ENCODE measurements at places on chromosomes 1 and 21. TPM values are rescaled to one million over a fixed set of nuclear protein-coding genes. Genes with fewer than 3 reads are reported as not detected.

DNA sequence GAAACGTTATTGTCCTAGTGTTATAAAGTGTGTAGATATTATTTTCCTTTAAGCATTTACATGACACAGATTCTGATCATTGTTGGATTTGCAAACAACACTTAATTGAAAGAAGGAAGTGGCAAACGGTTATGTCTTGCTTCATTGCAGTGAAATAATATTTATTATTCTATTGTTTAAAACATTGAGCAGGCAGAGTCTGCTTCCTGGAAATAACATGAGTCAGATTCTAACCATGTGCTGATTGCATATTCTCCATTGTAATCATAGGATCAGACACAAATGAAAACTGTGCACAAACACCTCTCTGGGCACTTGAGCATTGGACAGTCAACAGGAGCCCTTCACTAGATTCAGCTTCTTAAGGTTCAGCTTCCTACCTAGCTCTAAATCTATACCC is 46.8 kb upstream of the USP25 start:
- DNase-seq = no peak

GRCh38 chr1:65264197-65264929 is 45.0 kb upstream of the DNAJC6 start:
- no peak for DNase-seq

DNA sequence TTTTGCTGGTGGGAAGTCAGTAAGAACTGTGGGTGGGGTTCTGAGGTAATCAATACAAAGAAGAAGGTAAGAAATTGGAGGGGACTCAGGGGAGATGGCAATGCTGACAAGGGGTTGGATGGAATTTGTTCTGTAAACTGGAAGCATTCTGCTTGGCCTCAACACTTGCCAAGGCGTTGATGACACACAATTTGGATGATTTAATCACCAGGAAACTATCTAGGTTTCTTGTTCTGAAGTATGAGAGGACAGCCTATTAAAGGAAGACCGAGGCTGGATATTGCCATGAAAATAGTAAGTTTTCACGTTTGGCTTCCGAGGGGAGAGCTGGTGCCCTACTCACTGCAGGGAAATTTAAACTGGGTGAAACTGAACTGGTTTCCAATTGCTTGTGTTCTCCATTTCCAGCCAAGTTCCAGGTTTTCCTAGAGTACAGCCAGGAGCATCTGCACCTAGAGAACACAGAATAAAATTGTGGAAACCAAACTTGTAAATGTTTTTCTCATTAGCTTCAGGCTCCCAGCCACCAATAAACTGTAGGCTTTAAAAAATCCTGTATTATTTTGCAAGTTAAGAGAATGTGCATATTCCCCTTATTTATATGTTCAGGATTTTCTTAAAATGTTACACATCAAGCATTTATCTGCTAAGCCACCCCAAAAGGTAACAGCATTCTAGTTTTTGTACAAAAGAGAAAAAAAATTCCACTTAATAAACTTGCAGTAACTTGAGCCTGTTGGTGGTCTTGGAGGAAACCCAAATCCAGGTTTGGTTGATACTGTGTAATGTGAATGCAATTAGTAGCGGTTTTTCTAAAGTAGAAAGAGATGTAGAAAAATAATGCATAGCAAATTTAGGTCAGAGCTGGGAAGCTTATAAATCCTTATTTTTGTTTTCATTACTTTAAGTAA is 53.8 kb downstream of the ROR1 start:
- peak; percentile 69 for DNase-seq

- no peak for DNase-seq
Measured at GRCh38 chr1:169795687-169796086, 980 bp upstream of the METTL18 start.

The SLX9 gene
- polyA plus RNA-seq = 13.7 TPM

- DNase-seq = no peak
Measured at GRCh38 chr1:115215703-115216521, 122.1 kb downstream of the NGF start.

- DNase-seq = no peak
Measured at GRCh38 chr1:94903280-94904009, 23.5 kb downstream of the CNN3 start.

- no peak for DNase-seq
Measured at GRCh38 chr1:107464827-107465226, 324.0 kb downstream of the NTNG1 start.

- DNase-seq = no peak
Measured at GRCh38 chr1:240056350-240056749, 35.3 kb upstream of the FMN2 start.

DNA sequence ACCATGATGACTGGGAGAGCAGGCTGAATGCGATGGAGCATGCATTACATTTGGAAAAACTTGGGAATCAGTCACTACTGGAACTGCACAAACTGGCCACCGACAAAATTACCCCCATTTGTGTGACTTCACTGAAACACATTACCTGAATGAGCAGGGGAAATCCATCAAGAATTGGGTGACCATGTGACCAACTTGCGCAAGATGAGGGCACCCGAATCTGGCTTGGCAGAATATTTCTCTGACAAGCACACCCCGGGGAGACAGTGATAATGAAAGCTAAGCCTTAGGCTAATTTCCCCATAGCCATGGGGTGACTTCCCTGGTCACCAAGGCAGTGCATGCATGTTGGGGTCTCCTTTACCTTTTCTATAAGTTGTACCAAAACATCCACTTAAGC is 9.1 kb downstream of the SNIP1 start:
- no peak for DNase-seq

DNA sequence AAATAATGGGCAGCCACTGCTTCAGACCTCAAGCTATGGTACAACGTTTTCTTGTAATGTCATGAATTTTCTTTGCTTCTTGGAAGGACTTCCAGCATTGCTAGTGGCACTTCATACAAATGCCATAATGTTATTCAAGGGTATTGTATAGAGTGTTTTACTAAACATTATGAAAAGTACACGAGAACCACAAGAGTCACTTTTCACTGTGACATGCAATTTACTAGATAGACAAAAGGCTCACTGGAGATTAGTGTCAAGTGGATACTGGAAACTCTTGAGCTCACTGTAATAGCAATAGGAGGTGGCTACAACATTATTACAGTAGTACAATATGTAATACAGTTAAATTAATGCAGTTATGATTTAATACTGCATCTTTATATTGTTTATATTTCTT is 5.3 kb upstream of the OLFM3 start:
- DNase-seq = no peak

DNA sequence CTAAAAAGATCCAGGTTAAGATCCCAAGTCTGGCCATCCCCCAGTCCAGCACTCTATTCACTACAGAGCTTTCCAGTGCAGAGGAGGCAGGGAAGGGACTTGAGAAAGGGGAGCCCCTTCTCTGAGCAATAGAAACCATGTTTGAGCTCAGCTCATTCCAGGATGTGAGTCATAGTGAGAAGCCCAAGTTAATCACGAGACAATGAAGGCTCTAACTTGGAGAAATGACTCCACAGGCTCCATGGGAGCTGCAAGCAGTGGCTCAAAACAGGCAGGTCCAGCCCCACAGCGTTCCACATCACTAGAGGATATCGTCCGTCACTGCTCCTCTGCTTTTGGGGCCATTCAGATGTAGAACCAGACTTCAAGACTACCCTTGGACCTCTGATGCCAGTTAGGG is 59.1 kb downstream of the CAMK2N1 start:
- DNase-seq = no peak

DNA sequence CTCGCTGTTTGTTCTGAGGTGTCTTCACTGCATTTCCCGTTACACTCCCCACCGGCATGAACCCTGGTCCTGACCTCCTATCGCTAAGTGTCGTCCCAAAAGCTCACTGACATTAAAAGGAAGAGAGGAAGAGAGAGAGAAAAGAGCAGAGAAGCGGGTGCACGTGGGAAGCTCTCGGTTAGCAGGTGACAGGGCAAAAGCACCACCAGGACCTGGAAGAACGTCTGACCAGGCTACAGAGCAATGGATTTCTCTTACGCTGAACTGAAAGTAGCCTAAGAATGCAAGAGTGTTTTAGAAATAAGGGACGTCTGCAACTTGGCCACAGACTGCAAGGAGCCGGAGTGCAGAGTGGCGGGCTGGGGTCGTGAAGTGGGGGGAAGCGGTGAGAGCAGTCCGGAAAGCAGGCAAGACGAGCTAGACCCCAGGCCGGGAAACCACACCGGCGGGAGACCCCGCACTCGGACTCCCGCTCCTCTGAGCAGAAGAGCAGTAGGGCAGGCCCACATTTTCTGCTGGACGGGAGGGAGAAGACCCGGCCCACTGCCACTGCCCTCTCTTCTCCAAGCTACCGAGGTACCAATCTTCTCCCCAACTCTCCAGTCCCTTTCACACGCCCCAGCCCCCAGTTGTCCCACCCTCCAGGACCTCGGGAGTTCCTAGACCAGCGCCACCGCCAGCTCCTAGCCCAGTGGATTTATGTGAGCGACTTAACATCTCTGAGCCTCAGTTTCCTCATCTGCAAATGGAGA is 8.3 kb upstream of the MPZL1 start:
- DNase-seq = peak; percentile 41

GRCh38 chr1:178645808-178646200 is 79.2 kb upstream of the RALGPS2 start:
- DNase-seq = no peak

- DNase-seq = no peak
Measured at GRCh38 chr21:35421221-35421620, 372.1 kb upstream of the RUNX1 start.

DNA sequence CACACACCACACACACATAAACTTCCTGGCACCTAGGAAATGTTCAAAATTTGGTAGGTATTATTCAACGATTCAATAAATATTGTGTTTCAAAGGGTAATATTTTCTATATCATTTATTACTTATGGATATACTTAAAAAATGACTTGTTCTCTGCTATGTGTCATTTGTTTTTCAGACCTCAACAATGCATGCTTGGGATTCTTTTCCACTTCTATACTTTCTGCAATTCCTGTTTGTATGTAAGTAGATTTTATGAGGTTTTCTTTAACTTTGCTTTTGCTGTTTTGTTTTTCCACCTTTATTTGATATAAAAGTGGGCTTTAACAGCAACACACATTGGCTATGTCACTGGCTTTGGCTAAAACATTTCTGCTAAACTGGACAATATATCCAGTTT is 3.5 kb downstream of the CEP170 start:
- no peak for DNase-seq

The KRTAP6-3 gene
- not detected for polyA plus RNA-seq

The ZNF683 gene
- polyA plus RNA-seq = 0.48 TPM

The CHRM3 gene
- 2.6 TPM for polyA plus RNA-seq

DNA sequence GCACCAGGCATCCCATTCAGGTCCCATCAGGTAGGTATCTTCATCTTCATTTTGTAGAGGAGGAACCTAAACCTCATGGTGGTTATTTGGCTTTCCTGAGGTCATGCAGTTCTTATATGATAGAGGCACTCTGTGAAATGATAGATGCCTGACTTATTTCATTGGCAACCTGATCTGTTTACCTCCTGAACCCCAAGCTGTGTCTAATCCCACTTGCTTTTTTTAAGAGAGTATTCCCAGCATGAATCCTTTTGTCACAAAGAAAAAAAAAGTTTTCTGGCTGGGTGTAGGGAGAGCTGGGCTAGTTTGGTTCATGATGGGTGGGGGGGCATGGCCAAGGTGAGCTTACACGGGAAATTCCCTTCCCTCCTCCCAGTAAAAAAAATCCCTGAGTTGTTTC is 154.2 kb downstream of the TENT5C start:
- no peak for DNase-seq

DNA sequence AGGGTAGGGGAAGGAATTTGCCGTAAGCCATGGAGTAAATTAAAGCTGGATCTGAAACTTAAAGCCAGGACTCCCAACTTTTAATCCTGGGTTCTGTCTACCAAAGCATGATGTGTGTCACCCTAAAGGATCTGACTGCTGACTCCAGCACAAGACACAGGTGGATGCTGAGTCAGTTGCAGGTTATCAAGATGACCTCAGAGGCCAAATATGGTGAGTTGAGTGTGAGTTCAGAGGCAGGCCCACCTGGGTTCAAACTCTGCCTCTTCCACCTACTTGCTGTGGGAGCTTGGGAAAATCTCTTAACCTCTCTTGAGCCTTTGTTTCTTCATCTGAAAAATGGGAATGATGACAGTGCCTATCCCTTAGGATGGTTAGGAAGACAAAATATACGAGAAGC is 16.7 kb upstream of the LDLRAP1 start:
- no peak for DNase-seq

- DNase-seq = no peak
Measured at GRCh38 chr1:208980605-208981004, 602.9 kb upstream of the CAMK1G start.

- DNase-seq = peak; percentile 31
Measured at GRCh38 chr1:240732390-240732789, 120.4 kb upstream of the GREM2 start.

DNA sequence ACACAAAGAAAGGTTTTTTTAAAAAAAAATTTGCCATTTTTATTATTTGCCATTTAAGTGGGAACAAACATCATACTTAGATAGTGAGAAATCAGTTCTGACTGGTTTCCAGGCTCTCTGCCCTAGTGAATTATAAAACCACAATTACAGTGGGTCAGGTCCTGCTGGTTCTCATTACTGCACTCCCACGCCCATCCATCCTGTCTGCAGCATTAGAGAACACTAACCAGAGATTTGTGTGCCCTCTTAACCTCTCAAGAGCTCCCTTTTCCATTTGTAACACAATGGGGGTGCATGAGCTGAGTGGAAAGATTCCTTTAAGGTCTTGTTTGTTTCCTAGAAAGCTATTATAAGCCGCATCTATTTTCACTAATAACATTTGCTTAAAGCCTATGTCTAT is 489.3 kb downstream of the AMY1C start:
- DNase-seq = no peak

- DNase-seq = no peak
Measured at GRCh38 chr1:29171089-29171488, 10.6 kb downstream of the SRSF4 start.

DNA sequence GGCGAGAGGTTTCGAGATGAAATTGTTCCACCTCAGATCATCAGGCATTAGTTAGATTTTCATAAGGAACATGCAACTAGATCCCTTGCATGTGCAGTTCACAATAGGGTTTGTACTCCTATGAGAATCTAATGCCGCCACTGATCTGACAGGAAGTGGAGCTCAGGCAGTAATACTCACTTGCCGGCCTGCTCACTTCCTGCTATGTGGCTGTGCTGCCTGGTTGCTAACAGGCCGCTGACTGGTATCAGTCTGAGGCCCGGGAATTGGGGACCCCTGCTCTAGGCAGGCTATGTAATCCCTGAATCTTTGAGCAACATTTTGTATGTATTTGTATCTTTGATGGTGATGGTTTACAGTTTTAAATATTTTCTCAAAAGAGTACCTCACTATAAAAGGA is 32.5 kb downstream of the XKR8 start:
- DNase-seq = no peak

DNA sequence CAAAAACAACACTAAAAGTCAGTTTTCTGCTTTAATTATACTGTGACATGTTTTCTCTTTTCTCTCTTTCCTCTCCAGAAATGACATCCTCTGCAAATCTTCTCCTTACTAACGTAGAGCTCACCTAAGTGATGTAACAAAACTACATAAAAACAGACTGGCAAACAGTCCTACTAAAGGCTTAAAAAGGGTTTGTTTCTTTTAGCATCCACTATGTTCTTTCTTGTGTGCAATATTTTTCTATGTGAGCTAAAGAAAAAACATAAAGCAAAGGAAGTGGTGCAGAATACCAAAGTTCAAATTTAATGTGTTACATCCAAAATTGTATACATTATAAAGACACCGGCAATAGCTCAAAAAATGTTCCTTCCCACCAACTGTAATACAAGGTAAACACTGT is 14.5 kb downstream of the USP24 start:
- DNase-seq = no peak

GRCh38 chr1:162847839-162848453 is 13.0 kb downstream of the CCDC190 start:
- peak; percentile 53 for DNase-seq

GRCh38 chr1:66168467-66168887 is 365.5 kb upstream of the SGIP1 start:
- no peak for DNase-seq

Data from muscle of arm (tissue), 14 donors.